ENCODE measurements at places on chromosomes 4 and X. TPM values are rescaled to one million over a fixed set of nuclear protein-coding genes. Genes with fewer than 3 reads are reported as not detected.

FAM241A gene
- total RNA-seq, result 0.86 TPM

ATP8A1 gene
- 0.03 TPM for total RNA-seq

MSX1 gene
- 9.2 TPM for total RNA-seq

CABS1 gene
- not detected for total RNA-seq

CFI gene
- total RNA-seq, result 1.0 TPM

UCHL1 gene
- total RNA-seq, result 837 TPM

SH3RF1 gene
- 9.3 TPM for total RNA-seq

BEX4 gene
- 1.7 TPM for total RNA-seq

CHRDL1 gene
- total RNA-seq, result 0.05 TPM

GLRA3 gene
- total RNA-seq, result 0.05 TPM

NEXMIF gene
- total RNA-seq, result 0.01 TPM

FATE1 gene
- not detected for total RNA-seq

CXorf38 gene
- 10.8 TPM for total RNA-seq

ENPEP gene
- total RNA-seq, result 0.06 TPM

BRS3 gene
- total RNA-seq, result not detected

POU4F2 gene
- not detected for total RNA-seq

UGT2B11 gene
- total RNA-seq, result not detected

GAGE12F gene
- not detected for total RNA-seq

PF4V1 gene
- total RNA-seq, result not detected

ZNF630 gene
- 0.27 TPM for total RNA-seq

BTK gene
- not detected for total RNA-seq

MXRA5 gene
- not detected for total RNA-seq

CXCL1 gene
- total RNA-seq, result 4.3 TPM

MAGEB18 gene
- total RNA-seq, result not detected
